ENCODE measurements at places on chromosomes 11 and 22. TPM values are rescaled to one million over a fixed set of nuclear protein-coding genes. Genes with fewer than 3 reads are reported as not detected.

GRCh38 chr11:34640050-34640923, 19.4 kb downstream of the EHF start:
- no peak for DNase-seq
- no peak overlapping the region for H3K27ac ChIP-seq
- no peaks in the 10 kb centered on the region for H3K27me3 ChIP-seq
- no peak overlapping the region for H3K4me3 ChIP-seq

DNA sequence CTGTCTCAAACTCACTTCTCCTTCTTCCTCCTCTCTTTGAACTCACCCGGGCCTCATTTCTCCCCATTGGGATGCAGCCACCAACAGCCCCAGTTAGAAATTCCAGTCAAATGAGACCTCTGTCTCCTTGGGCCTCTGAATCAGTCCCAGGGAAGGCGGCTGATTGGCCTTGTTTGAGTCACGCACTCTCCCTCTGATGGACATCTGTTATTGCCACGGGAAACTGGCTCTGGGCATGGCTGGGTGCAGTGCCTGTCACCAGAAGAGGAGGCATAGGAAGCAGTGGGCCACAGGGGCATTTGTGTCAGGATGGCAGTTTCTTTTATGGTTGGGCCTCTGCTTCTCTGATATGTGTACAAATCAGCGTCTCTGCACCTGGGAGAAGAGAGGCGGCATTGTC, 9.6 kb upstream of the WNT11 start:
- no peak overlapping the region for H3K4me3 ChIP-seq
- DNase-seq: no peak
- H3K4me1 ChIP-seq: peaks cover 7% of the 10 kb centered on the region
- H3K36me3 ChIP-seq: no peaks in the 10 kb centered on the region
- H3K27ac ChIP-seq: no peak overlapping the region
- H3K27me3 ChIP-seq: no peaks in the 10 kb centered on the region

DNA sequence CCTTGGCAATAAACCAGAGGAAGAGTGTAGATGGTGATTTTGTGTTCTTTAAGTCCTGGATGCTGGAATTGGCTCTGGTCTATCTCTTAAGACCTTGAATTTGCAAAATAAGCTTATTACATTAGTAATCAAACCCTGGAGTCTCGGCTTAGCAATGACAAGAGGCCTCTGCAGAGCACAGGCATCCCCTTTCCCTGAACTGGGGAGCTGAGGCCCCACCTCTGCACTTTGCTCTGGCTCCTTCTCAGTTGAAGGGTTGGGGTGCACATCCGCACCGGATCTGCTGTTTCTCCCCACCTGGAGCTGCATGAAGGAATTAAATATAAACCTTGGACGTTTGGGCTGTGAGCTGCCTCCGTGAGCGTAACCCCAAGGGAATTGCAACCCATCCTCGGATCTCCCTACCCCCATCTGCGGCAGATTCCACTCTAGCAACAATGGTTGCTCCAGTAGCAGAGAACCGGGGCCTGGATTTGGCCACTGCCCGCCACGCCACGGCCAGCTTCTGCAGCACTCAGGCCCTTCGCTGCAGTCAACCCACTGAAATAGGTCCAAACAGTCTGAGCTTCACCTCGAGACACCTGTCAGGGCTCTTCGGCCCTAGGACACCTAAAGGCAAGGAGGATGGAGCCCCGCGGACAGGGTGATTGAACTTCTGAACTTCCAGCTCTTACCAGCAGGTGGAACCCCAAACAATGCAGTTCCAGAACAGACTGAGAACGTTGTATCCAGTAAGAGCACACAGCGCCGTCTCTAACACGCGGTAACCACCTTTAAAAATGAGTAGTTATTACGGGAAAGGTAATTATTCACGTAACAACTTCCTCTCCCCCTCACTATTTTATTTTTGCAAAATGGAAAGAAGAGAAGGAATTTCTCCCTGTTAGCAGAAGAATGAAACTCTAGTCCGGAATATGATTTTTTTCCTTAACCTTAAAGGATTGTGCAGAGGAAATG, 54.8 kb upstream of the CAPRIN1 start:
- H3K4me3 ChIP-seq: no peak overlapping the region
- no peak overlapping the region for H3K27ac ChIP-seq
- no peaks in the 10 kb centered on the region for H3K36me3 ChIP-seq
- peaks cover 5% of the 10 kb centered on the region for H3K4me1 ChIP-seq
- no peak for DNase-seq

GRCh38 chr11:2651054-2651617, 48.7 kb downstream of the KCNQ1OT1 start:
- no peak overlapping the region for H3K4me3 ChIP-seq
- DNase-seq: no peak
- H3K27me3 ChIP-seq: no peaks in the 10 kb centered on the region
- no peak overlapping the region for H3K27ac ChIP-seq
- no peaks in the 10 kb centered on the region for H3K36me3 ChIP-seq

Gene BAIAP2L2
- total RNA-seq: 1.1 TPM

DNA sequence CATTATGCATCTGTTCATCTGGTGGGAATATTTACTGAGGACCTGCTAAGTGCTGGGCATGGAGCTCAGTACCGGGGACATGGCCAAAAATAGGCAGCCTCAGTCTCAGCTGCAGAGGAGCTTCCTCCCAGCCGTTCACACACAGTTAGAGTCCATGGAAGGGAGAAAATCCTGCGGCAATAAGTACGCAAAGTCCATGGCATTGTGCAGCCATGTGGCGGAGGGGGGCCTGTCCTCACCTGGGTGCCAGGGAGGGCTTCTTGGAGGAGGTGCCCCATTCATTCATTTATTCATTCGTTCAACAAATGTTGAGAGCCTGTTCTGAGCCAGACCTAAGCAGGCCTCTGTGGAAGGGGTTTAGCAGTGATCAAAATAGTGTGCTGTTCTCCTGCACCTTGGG, 59.3 kb upstream of the ANO1 start:
- H3K27me3 ChIP-seq: no peaks in the 10 kb centered on the region
- no peak for DNase-seq
- no peak overlapping the region for H3K4me3 ChIP-seq
- H3K36me3 ChIP-seq: no peaks in the 10 kb centered on the region
- H3K4me1 ChIP-seq: no peaks in the 10 kb centered on the region

DNA sequence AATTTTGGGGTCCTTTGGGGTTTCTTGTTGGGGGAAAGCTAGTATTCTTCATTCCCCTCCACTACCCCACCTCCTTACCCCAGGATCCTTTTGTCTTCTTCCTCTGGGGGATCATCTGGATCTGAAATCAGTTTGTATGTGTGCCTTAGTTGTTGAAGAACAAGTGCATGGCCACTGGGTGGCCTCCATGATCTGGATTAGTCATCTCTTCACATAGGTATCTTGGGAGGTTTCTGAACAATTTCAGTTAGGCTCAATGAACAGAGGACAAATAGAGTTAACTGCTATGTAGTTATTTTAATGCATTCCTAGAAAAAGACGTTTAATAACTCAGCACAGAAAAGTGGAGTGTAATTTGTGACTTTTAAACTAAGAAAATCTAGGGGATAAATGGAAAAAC, 7.1 kb upstream of the VWA5A start:
- no peak for DNase-seq
- no peak overlapping the region for H3K27ac ChIP-seq
- H3K27me3 ChIP-seq: no peaks in the 10 kb centered on the region
- no peaks in the 10 kb centered on the region for H3K4me1 ChIP-seq
- no peak overlapping the region for H3K4me3 ChIP-seq

Gene SLC29A2
- 1.2 TPM for total RNA-seq

Gene SAA1
- 0.75 TPM for total RNA-seq

Gene DDX25
- total RNA-seq: 0.17 TPM

Gene GLYAT
- total RNA-seq: not detected

Gene OSM
- 8.3 TPM for total RNA-seq

Gene OR5B12
- total RNA-seq: not detected

DNA sequence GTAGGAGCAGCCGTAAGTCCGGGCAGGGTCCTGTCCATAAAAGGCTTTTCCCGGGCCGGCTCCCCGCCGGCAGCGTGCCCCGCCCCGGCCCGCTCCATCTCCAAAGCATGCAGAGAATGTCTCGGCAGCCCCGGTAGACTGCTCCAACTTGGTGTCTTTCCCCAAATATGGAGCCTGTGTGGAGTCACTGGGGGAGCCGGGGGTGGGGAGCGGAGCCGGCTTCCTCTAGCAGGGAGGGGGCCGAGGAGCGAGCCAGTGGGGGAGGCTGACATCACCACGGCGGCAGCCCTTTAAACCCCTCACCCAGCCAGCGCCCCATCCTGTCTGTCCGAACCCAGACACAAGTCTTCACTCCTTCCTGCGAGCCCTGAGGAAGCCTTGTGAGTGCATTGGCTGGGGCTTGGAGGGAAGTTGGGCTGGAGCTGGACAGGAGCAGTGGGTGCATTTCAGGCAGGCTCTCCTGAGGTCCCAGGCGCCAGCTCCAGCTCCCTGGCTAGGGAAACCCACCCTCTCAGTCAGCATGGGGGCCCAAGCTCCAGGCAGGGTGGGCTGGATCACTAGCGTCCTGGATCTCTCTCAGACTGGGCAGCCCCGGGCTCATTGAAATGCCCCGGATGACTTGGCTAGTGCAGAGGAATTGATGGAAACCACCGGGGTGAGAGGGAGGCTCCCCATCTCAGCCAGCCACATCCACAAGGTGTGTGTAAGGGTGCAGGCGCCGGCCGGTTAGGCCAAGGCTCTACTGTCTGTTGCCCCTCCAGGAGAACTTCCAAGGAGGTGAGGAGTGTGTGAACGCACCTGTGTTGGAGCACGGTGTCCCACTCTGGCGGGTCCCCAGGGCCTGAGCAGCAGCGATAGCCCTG, at the start of gene TAGLN:
TSS of gene TAGLN (plus strand) at position 318 of the 863 bp plus-strand sequence. CDS start 3,644 bp downstream, outside the sequence.
- H3K4me1 ChIP-seq: peaks cover 34% of the 10 kb centered on the region
- peak within 1 kb of the TSS; percentile 88 for H3K4me3 ChIP-seq
- peaks cover 48% of the 10 kb centered on the region for H3K36me3 ChIP-seq
- no peaks in the 10 kb centered on the region for H3K27me3 ChIP-seq
- peak within 1 kb of the TSS; percentile 96 for H3K27ac ChIP-seq
- no peak for DNase-seq

- no peak overlapping the region for H3K27ac ChIP-seq
- peaks cover 19% of the 10 kb centered on the region for H3K4me1 ChIP-seq
- no peaks in the 10 kb centered on the region for H3K36me3 ChIP-seq
- no peak for DNase-seq
- H3K4me3 ChIP-seq: no peak overlapping the region
- H3K27me3 ChIP-seq: no peaks in the 10 kb centered on the region
Observed at GRCh38 chr22:25482091-25482760, 82.2 kb upstream of the GRK3 start.

Gene HORMAD2
- not detected for total RNA-seq

Gene F2
- not detected for total RNA-seq

DNA sequence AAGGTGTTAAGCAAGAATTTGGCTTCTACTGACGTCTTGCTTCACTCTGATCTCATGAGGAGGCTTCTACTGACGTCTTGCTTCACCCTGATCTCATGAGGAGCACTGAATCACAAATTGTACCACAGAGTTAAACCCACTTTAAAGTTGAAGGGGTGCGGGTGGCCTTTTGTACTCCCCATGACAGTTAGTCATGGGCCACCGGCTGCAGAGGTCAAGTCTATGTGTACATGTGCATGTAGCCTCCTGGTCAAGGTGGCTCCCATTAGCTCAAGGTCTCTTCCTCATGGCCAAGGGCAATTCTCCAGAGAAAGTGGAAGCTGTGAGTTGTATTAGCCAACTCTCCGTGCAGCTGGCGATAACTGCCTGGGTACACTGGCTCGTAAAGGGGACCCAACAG, 23.1 kb upstream of the FZD4 start:
- DNase-seq: no peak
- H3K27me3 ChIP-seq: no peaks in the 10 kb centered on the region
- H3K4me3 ChIP-seq: no peak overlapping the region
- H3K27ac ChIP-seq: no peak overlapping the region

Gene MAJIN
- not detected for total RNA-seq
